GM03348 (cell line): ENCODE measurements at places on chromosomes 6 and 20.
A peak's percentile ranks its signal among the peaks of the same experiment; 100 is the strongest.

- no peak for DNase-seq
Observed at GRCh38 chr6:63817492-63818050, 182.0 kb downstream of the PHF3 start.

GRCh38 chr20:9474835-9475415, 39.5 kb upstream of the LAMP5 start:
- DNase-seq = no peak

DNA sequence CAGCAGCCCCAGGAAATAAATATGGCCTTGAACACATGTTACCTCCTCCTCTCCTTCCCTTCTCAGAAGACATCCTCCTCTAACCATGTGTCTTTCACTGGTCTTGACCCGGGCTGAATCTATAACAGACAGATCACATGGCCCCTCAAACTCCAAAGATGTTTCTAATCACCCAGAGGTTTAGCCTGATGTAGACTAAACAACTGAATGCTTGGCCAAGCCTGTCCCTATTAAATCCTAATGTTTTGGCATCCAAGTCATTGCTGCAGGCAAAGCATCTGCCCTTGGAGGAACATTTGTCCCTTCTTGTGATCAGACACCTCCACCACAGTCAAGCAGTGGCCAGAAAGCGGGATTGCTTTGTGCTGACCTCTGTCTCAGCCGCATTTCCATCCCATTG, 65.5 kb downstream of the ANKRD60 start:
- peak; percentile 29 for DNase-seq

GRCh38 chr20:22407237-22408193, 176.9 kb downstream of the FOXA2 start:
- DNase-seq = no peak

DNA sequence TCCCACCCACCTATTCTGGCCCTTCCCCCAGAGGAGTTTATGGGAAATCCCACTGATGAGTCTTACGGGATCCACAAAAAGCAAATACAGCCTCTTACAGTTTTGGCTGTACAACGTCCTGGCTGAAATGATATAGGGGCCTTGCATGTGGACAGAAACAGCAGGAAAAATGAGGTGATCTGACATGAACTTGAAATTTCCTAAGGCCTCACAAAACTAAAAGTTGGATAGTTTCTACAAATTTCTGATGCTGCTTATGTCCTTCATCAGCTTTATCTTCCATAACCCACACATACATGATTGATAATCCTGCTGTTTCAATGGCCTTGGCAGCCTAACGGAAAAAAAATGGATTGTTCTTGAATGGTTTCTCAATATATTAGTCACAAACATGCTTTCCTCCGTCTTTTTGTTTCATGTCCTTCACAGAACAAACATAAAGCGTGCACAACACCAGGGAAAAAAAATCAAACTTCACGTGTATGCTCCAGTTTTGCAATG, 118.8 kb downstream of the BMP5 start:
- DNase-seq = no peak

- no peak for DNase-seq
Observed at GRCh38 chr20:57666106-57666833, 43.5 kb downstream of the PMEPA1 start.

- no peak for DNase-seq
Observed at GRCh38 chr20:1394686-1395085, 1.8 kb upstream of the FKBP1A start.

- DNase-seq = no peak
Observed at GRCh38 chr20:2748551-2749342, 51.7 kb downstream of the CPXM1 start.

GRCh38 chr6:27726619-27727023, 185.6 kb downstream of the OR2B2 start:
- DNase-seq = no peak

- DNase-seq = no peak
Observed at GRCh38 chr6:146909886-146910285, 294.3 kb upstream of the STXBP5 start.

DNA sequence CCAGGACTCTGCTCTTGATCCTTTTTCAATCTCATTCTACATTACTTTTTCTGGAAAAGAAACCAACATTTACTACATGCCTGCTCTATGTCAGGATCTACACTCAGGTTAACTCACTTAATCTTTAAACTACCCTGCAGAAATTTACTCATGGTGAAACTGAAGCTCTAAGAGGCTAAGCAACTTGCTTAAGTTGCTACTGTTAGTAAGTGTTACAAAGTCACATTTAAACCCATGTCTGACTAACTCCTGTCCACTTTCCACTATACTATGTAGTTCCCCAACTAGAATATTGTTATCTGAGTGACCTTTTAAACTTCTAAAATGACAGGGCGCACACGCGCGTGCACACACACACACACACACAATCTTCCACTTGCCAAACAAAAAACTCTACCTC, 5.0 kb downstream of the CEP162 start:
- DNase-seq = no peak

DNA sequence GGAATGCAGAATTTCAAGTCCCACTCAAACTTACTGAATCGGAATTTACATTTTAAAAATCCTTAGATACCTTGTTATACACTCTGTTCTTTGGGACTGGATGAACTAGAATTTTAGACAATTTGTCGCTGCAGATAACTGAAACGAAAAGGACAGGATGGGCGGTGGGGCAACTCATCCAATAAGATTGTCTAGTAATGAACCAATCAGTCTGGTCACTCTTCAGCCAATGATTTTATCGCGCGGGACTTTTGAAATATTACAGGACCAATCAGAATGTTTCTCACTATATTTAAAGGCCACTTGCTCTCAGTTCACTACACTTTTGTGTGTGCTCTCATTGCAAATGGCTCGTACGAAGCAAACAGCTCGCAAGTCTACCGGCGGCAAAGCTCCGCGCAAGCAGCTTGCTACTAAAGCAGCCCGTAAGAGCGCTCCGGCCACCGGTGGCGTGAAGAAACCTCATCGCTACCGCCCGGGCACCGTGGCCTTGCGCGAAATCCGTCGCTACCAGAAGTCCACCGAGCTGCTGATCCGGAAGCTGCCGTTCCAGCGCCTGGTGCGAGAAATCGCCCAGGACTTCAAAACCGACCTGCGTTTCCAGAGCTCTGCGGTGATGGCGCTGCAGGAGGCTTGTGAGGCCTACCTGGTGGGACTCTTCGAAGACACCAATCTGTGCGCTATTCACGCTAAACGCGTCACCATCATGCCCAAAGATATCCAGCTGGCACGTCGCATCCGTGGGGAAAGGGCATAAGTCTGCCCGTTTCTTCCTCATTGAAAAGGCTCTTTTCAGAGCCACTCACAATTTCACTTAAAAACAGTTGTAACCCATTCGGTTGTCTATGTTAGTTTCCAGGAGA, 41.9 kb upstream of the HFE start:
- peak; percentile 93 for DNase-seq

DNA sequence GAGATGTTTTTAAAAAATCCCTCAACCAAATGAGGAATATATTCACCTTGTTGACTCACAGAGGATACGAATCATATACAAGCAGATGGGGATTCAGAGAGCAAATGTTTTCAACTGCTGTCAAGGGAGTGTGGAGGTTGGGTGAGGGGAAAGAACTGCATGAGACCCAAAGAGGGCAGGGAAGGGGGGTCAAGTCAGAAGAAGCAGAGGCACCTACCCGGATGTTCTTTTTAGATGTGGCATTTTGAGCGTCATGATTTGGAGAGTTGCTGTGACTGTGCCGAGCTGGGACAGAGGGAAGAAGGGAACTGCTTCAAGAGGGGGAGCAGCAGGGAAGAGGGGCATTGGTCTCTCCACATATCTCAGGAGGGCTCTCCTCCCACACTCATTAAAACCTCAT, 191.3 kb upstream of the PROKR2 start:
- no peak for DNase-seq

- DNase-seq = no peak
Observed at GRCh38 chr6:100165442-100165841, 171.4 kb upstream of the MCHR2 start.

DNA sequence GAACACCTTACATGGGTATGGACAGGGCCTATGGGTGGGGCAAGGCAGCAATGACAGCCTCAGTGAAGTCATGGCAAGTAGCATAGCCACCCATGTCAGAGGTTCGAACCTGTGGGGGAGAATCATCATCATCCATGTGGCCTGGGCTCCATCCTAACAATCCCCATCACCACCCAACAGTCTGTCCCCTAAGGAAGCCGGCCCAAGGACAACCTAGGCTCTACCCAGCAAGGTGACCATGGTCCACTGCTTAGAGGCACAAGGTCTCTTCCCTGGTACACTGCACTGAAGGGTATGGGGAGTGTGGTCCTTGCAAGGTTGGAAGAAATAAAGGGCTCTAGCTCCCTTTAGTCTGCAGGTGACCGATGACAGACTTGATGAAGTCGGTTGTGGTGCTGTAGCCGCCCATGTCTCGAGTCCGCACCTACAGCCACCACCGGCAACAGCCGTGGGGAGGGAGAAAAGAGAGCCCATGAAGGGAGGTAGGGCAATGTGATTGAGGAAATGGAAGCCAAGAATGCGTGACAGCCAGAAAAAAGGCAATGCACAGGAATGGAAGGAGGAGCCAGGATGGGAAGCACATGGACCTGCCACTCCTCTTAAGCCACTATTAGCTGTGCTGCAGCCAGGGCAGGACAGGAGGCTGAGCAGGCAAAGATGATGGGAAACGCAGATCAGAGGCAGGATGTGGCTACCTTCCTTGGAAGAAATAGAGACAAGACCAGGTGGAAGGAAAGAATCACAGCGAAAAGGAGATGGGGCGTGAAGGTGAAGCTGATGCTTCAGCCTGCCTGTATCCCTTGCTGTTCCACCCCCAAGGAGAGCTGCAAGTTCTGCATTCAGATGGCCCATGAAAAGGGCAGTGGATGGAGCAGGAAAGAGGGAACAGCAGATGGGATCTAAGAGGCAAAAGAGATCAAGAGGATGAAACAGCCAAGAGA, 5.3 kb downstream of the IDH3B start:
- DNase-seq = no peak

- DNase-seq = no peak
Observed at GRCh38 chr6:138582573-138582972, 83.3 kb upstream of the NHSL1 start.

DNA sequence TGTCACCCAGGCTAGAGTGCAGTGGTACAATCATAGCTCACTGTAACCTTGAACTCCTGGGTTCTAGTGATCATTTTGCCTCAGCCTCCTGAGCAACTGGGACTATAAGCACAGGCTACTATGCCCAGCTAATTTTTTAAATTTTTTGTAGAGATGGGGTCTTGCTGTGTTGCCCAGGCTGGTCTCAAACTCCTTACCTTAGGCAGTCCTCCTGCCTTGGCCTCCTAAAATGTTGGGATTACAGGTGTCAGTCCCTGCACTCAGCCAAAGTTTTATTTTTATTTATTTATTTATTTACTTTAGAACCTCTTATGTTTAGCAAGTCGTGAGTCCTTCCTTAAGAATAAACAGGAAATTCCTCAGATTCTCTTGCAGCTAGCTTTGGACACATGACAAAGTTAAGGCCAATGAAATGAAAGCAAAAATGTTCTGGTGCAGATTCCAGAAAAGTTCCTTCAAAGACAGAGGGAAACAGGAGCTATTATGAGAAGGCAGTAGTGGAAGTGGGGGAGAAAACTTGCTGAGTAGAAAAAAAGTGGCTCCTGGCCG, 19.1 kb downstream of the PIM1 start:
- no peak for DNase-seq

GRCh38 chr6:110656492-110656891, 158.8 kb downstream of the CDK19 start:
- DNase-seq = no peak

DNA sequence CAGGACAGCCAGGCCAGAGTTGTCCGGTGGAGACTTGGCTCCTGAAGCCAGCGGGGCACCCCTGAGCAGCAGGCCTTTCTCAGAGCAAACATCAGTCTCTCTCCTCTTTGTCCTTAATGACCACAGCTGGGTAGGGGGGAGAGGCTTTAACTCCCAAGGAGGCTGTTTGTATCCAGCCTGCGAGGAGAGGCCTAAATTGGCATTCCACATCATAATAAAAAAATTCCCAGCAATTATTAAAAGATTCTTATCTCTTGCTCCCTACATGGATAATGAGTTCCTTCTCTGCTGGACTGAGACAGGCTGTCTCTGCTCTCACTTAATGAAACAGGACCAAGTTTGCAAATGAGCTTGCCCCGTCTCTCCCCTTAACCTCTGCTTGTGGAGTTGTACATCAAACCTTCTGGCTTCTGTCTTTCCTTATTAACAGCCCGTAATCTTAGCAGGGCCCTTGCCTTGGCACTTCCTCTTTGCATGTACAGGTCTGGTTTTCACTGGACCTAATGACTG, 838.2 kb downstream of the MAFB start:
- DNase-seq = peak; percentile 7

DNA sequence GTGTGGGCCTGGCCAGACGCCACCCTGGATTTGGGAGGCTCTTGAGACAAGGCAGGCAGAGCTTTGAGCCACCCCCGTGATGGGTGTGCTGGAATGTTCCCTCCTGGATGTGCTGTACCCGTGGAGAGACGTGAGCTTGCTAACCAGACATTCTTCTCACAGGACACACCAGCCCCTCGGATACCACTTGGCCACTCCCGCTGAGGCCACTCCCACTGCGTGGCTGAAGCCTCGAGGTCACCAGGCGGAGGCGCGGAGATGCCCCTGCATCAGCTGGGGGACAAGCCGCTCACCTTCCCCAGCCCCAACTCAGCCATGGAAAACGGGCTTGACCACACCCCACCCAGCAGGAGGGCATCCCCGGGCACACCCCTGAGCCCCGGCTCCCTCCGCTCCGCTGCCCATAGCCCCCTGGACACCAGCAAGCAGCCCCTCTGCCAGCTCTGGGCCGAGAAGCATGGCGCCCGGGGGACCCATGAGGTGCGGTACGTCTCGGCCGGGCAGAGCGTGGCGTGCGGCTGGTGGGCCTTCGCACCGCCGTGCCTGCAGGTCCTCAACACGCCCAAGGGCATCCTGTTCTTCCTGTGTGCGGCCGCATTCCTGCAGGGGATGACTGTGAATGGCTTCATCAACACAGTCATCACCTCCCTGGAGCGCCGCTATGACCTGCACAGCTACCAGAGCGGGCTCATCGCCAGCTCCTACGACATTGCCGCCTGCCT, 14.1 kb downstream of the SLCO4A1 start:
- DNase-seq = no peak

GRCh38 chr6:6725468-6726209, 137.1 kb downstream of the LY86 start:
- DNase-seq = no peak

- DNase-seq = no peak
Observed at GRCh38 chr20:33653900-33654596, 8.1 kb upstream of the C20orf144 start.

DNA sequence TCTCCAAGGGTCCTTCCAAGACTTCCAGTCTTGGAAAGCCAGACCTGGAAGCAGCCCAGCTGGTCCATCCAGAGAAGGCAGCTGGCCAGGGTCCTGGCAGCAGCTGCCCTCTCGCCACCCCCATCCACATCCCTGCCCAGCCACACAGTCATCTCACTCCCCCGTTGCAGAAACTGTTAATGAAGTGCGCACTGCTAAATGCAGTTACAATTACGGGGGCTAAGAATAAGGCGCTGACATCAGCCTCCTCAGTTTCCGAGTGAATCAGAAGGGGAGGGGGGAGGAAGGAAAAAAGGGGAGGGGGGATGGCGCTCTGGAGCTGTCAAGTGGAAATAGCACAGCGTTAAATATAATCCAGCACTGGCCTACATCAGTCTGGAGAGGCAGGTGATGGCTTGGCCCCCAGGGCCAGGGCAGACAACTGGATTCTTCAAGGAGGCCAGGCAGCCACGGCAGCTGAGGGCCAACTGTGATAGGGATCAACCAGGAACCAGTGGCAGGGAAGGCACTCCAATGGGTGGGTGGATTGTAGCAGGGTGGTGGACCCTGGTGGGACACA, 6.9 kb downstream of the RIMS4 start:
- DNase-seq = no peak
